B cell (primary cell): ENCODE measurements at places on chromosomes 5 and 9. TPM values are rescaled to one million over a fixed set of nuclear protein-coding genes. Genes with fewer than 3 reads are reported as not detected.
A peak's percentile ranks its signal among the peaks of the same experiment; 100 is the strongest.

PCDHA1 gene
- not detected in 2 replicates for total RNA-seq

SNCAIP gene
- total RNA-seq, result not detected in 2 replicates

RASGRF2 gene
- 0.24 and 0.37 TPM in 2 replicates for total RNA-seq

CDKN2B gene
- 0.42 and 1.3 TPM in 2 replicates for total RNA-seq

ANXA2R gene
- total RNA-seq, result 19.3 and 20.0 TPM in 2 replicates

DNA sequence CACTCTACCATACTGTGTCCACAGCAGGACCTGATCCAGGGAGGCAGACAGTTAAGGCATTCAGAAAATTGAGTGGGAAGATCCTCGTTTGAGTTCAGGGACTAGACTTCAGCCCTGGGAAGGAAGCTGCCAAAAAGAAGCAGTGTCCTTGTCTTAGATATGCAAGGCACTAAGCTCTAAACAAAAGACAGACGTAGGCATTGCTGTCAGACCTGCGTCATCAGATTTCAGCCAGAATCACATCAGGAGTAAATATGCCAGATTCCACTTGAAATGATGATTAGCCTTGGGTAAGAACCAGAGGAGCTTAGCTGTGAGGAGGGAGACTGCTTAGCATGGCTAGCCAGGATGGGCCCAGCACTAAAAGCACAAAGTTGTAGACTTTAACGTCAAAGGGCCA, 56.7 kb downstream of the MAMDC2 start:
- H3K27me3 ChIP-seq, result no peaks in the 10 kb centered on the region
- H3K4me3 ChIP-seq, result no peak overlapping the region
- no peak overlapping the region for H3K27ac ChIP-seq
- DNase-seq, result no peak
- no peaks in the 10 kb centered on the region for H3K36me3 ChIP-seq

DNA sequence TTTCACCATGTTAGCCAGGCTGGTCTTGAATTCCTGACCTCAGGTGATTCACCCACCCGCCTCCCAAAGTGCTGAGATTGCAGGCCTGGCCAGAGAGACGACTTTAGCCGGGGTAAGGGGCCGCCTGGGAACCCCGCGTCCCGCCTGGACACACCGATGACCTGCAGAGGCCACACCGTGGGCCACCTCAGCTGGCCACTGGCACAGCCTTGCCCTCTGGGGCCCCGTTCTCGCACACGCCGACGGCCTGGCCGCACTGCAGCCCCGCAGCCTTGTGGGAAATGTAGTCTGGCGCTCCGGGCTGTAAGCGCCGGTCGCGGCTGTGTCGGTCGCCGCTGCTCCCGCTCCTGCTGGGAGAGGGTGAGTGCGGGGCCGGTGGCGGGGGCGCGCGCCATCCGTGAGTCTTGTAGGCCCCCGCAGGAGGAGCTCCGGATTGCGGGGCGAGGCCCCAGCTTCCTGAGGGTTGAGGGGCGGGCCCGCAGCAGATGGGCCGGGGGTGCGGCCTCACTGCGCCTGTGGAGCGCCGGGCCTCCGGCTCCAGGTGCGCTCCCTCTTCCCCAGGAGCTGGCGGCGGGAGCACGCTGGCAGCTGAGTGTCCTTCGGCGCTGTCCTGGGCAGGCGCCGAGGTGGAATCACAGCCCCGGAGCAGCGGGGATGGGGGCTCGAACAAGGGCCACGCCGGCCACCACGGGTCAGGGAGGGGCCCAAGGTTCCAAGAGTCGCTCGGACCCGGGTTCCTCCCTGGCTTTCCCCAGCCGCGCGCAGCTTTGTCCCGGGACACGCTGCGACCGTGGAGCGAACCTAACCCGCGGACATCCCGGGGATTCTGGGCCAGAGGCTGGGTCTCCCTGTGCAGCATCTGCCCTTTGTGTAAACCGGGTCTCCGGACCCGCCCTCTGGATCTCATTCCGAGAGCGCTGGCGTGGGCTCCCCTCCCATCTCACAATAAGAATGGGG, at the start of gene ZFP2:
ZFP2 (plus strand) TSS at position 299 of the 957 bp plus-strand sequence. CDS start 35,401 bp downstream, outside the sequence.
- no peak within 1 kb of the TSS for H3K27ac ChIP-seq
- DNase-seq, result peak; percentile 58
- no peaks in the 10 kb centered on the region for H3K27me3 ChIP-seq
- peak within 1 kb of the TSS; percentile 77 for H3K4me3 ChIP-seq
- H3K4me1 ChIP-seq, result peaks cover 3% of the 10 kb centered on the region

DNA sequence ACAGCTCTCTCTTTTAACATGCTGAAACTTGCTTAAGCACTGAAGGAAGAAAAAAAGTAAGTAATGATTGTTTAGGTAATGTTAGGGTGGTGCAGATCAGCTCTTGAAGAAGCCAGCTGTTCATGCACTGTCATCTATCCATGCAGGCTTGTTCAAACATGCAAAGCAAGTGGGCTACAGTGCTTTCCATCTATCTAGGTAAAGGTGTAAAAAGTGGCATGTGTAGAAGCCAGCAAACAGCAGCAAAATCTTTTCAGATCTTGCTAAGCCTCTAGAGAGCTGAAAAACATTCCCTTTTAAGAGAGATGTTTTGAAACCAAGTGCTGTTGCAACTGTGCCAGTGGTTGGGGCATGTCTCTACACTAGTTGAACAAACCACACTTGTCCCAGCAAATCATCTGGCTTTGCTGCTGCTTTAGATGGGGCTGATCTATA, 214.4 kb downstream of the EFNA5 start:
- no peak overlapping the region for H3K27ac ChIP-seq
- no peaks in the 10 kb centered on the region for H3K27me3 ChIP-seq
- H3K4me3 ChIP-seq, result no peak overlapping the region
- no peaks in the 10 kb centered on the region for H3K4me1 ChIP-seq
- H3K36me3 ChIP-seq, result no peaks in the 10 kb centered on the region
- no peak for DNase-seq

DNA sequence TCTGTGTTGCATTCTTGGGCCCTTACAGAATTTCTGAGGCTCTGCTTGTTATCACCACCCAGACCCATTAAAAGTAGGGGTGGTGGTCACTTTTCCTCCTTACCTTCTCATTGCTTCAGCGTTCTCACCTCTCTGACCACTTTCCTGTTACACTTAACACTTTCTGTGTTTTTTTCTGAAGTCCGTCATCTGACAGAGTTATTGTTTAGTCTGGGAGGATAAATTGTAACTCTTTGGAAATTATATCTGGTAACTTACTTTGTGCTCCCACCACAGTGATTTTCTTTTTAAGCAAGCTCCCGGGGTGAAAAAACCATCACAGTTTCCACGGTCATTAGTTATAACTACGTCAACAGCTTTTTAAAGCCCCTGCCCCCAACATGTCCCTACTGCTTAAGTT, 211.2 kb upstream of the OTULINL start:
- H3K4me1 ChIP-seq, result peaks cover 10% of the 10 kb centered on the region
- DNase-seq, result no peak
- peaks cover 33% of the 10 kb centered on the region for H3K36me3 ChIP-seq
- no peaks in the 10 kb centered on the region for H3K27me3 ChIP-seq

DNA sequence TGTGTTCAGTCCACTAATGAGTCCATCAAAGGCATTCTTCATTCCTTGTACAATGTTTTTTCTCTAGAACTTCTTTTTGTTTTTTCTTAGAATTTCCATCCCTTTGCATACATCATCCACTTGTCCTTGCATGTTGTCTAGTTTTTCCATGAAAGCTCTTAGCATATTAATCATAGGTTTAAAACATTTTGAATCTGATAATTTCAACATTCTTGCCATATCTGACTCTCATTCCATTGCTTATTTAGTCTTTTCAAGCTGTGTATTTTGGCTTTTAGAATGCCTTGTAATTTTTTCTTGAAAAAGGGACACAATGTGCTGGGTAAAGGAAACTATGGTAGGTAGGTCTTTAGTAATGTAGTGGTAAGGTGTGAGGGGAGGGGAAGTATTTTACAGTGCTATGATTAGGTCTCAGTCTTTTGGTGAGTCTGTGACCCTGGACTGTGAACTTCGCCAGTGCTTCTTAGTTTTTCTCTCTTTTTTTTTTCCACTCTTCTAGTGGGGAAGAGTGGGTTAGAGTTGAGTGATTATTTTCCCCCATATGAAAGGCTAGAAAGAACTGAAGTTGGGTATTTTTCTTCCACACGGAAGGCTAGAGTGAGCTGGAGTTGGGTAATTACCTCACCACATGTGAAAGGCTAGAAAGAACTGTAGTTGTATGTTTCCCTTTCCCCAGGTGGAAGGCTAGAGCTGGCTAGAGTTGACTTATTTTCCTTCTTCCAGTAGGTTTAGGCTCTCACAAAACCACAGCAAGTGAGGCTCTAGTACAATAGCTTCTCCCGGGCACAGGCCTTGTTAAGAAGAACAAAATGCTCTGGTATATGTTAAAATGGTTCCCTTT, 172.1 kb downstream of the SNX18 start:
- no peak for DNase-seq
- no peaks in the 10 kb centered on the region for H3K27me3 ChIP-seq
- H3K4me1 ChIP-seq, result peaks cover 36% of the 10 kb centered on the region
- no peak overlapping the region for H3K27ac ChIP-seq
- H3K4me3 ChIP-seq, result no peak overlapping the region
- H3K36me3 ChIP-seq, result no peaks in the 10 kb centered on the region

DNA sequence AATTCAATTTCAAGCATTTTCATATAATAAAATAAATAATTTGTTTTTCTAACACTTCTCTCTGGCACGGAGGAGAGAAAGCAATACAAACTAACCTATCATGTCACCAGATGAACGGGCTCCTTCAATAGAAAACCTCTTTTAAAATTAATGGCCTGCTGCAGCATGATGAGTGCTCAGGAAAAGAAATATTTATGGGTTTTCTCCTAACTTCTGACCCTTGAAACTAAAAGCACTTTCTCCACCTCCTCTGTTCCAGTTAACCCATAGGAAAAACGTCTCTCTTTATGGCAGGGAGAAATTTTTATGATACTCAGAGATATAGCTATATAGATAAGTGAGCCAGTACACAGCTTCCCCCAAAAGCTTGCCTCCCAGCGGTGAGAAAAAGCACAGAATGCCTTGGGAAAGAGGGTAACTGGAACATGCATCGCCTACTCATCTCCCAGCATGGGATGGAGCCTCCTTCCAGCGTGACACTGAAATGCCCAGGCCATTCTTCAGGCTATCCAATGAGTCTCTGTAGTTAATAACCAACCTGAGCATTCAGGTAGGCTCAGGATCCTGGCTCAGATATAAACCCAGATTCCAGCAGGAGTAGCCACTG, 963.0 kb upstream of the DMAC1 start:
- no peak for DNase-seq
- H3K4me1 ChIP-seq, result peaks cover 11% of the 10 kb centered on the region
- no peaks in the 10 kb centered on the region for H3K36me3 ChIP-seq
- H3K27ac ChIP-seq, result no peak overlapping the region
- no peak overlapping the region for H3K4me3 ChIP-seq

- H3K4me3 ChIP-seq, result no peak overlapping the region
- no peak for DNase-seq
- H3K27me3 ChIP-seq, result no peaks in the 10 kb centered on the region
- no peaks in the 10 kb centered on the region for H3K36me3 ChIP-seq
- H3K4me1 ChIP-seq, result peaks cover 31% of the 10 kb centered on the region
Measured at GRCh38 chr5:17216974-17217492, 398 bp upstream of the BASP1 start.

GRCh38 chr5:113606298-113607134, 93.0 kb downstream of the YTHDC2 start:
- no peak overlapping the region for H3K4me3 ChIP-seq
- H3K27me3 ChIP-seq, result peaks cover 21% of the 10 kb centered on the region
- H3K4me1 ChIP-seq, result no peaks in the 10 kb centered on the region
- H3K36me3 ChIP-seq, result no peaks in the 10 kb centered on the region
- H3K27ac ChIP-seq, result no peak overlapping the region
